CD4-positive, alpha-beta T cell (primary cell): ENCODE measurements at places on chromosomes 2 and 18.

- no peak for DNase-seq
These were observed 6.1 kb downstream of the DOK1 start for GRCh38 chr2:74560591-74560990.

DNA sequence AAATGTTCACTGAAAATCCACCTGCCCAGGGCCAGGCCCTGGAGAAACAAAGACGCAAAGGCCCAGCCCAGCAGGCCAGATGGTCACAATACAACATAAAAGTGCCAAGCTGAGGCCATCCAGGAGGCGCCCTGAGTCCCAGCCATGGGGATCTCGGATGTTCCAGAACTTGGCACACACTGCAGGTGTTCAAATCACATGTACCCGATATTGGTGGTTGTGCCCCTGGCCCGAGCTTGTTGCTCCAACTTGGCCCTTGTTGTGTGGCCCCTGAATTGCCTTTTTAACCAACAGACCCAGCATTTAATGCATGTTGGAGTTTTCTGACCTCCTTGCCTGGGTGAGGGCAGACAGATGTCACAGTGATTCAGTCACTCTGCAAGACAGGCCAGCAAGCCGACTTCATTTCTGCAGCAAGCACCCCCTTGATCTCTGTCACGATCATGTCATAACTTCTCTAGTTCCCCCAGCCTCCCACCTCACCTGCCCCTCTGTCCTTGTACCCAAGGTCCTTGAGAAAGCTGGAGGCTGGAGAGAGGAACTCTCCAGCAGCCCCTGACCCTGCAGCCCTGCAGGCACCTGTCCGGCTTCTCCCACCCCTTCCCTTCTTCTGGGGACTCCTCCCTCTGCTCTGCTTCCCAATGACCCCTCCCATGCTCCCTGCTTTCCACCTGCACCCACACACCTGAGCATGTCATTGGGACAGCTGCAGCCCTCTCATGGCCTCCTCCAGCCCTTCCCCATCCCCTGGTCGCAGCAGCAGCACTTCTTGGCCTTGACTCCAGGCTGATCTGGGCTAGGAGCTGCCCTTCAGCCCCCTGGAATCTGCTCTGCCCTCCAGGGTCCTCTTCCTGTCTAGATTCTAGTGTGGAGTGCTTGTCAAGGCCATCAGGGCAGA lies 9.1 kb downstream of the NGEF start:
- DNase-seq = no peak

GRCh38 chr2:224922142-224922727 lies 120.0 kb downstream of the DOCK10 start:
- DNase-seq = no peak

DNA sequence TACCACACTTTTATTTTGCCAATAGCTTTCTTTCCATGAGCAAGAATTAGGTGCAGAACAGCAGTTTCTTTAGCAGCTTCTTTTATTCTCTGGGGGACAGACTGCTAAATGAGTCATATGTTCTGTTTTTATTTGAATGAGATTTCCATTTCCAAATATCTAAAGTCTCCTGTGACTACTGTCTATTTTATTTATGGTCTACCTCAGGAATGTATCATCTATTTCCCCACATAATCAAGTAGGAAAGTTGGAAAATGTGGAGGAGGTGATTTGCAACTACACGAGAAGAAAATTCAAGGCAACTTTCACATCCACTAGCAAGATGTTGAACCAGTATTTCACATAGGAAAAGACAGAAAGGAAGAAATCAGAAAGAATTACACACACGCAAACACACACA lies 139.9 kb upstream of the MEX3C start:
- DNase-seq = no peak

DNA sequence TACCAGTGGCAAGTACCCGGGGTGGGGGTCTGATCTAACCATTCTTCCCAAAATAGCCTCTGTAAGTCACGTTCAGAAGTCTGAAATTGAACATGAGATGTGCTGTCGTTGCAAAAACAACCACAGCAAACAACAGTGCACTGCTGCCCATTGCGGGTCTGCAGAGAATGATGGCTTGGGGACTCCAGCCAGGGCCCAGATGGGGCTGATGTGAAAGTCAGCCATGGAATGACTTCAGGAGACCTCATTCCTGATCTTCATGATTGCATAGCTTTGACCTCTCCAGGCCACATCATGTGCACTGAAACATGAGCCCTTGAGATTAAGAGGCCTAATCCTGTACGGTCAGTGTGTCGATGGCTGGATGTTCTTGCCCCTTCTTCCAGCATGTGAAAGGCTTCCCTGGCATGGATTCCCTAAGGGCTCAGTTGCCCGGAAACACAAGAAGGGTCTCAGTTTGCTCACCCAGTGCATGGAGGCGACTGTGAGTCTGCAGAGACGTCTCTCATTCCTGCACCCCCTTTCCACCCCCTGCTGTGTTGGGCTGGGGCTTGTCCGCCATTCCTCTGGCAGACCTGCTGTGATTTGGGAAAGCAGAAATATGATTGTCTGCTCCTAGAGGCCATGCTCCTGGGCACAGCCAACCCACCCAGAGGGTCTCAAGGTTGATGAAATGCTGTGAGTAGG lies 191.6 kb downstream of the SEPTIN10 start:
- no peak for DNase-seq

DNA sequence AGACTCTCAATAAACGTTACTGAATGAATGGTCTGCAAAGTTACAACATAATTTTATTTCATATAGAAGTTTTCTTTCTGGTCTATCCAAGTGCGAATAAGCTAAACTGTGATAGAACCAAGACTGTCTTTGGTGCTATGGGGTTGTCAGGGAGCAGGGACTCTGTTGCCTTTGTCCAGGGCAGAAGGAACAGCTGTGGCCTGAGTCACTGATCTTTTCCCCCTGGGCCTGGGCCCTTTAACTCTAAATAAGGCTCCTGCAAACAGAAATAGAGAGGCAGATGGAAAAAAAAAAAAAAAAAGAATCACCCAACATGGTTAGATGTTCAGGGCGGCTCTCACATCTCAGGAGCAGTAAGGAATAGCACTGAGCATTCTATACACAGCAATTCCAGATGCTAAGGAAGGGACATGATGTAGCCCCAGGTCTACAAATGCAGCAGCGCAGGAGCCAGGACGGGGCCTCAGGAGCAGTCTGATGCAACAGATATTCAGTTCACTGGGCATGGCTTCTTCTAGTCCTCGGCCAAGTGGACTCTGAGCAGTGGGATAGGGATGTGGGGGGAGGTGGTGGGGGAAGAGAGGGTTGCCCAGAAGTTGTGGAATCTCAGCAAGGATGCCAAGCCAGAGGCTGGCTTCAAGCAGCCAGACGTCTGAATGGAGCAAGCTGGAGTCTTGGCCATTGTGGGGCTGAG lies 247.1 kb upstream of the SIX2 start:
- no peak for DNase-seq

DNA sequence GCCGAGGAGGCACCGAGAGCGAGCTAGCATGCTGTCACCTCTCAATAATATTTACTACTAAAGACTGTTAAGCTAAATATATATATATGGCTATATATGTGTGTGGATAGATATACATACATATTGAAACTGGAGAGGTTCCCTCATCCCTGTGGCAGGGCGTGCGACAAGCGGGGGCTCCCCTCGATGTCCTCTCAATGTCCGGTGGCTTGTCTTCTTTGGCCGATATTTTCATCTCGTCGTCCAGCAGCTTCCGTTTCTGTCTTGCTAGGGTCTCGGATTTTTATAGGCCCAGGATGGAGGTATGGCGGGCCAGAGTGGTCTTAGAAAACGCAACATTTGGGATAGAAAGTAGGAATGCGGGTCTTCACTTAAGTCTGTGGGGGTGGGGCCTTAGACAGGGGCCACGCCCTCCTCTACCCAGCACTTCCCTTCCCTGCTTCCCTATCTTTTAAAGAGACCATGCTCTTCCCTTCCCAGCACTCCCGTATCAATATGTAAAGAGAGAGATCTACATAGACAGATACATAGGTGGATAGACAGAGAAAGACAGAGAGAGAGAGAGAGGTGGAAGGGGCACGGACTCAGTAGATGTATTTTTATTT lies 866.8 kb downstream of the DSC3 start:
- DNase-seq = no peak

GRCh38 chr2:176139661-176140512 lies 10.4 kb downstream of the HOXD8 start:
- DNase-seq = no peak
